Motor neuron (in vitro differentiated cells): ENCODE measurements at places on chromosomes 13 and 19.

DNA sequence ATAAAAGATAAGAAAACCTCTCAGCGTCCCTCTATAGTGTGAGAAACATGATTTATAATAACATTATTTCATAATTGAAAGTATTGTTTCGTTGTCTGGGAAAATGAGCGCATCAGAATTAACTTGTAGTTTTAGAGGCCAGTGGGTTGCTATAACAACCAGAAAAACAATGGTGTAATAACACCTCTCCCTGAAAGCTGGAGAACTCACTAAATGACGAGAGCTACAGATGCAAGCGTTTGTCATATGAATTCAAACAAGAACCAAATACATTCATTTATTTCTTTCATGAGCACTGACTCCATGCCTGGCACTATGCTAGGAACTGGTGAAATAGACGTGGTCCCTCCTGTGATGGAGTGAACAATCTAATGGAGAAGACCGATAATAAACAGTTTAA lies 16.3 kb downstream of the KBTBD7 start:
- no peak for ATAC-seq

- no peak for ATAC-seq
These were observed 643.3 kb downstream of the SLITRK5 start for GRCh38 chr13:88314496-88314895.

GRCh38 chr13:40163066-40164000 lies 503.1 kb downstream of the FOXO1 start:
- peak; percentile 9 for ATAC-seq

DNA sequence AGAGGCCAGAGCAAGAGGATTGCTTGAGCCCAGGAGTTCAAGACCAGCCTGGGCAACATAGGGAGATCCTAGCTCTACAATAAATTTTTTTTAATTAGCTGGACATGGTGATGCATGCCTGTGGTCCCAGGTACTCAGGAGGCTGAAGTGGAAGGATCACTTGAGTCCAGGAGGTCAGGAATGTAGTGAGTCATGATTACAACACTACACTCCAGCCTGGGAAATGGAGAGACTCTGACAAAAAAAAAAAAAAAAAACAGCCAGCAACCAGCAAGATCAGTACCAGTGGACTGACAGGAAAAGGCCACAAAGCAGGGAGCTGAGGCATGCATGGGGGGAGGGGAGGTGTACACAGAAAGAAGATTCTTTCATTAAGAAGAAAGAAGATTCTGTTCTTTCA lies 52.7 kb upstream of the RFXAP start:
- no peak for ATAC-seq

- no peak for ATAC-seq
These were observed 41.6 kb upstream of the ZNF14 start for GRCh38 chr19:19774354-19775033.

DNA sequence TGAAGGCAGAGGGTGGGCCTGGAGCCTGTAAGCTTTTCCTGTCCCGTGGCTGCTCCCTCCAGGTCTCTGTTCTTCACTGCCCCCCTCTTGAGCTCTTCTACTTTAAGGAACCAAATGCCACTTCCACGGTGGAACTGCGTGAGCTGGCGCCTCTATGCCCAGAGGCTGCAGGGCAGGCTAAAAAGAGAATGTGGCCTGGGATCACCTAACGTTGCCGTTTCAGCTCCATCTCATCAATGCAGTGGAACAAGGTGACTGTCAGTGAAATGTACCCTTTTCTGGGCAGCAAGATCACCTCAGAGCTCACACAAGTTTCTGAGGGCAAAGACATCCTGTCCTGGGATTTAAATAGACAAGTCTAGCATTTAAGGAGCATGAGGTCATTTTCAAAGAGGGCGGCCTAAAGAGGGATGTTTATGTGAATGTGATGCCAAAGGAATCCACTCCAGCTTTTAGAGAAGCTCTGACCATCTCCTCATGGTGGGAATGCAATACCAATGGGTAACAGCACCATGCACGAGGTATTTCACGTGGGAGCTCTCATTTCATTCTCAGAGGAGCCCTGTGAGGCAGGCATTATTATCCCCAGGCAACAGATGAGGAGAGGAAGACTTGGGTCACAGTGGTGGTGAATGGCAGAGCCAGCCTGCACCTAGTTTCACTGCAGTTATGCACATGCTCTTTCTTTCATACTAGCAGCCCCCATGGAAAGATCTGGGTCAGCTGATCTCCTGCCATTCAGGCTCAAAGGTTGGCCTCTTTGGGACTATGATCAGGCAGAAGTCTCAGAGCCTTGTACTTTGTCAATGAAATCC lies 39.3 kb downstream of the RGCC start:
- ATAC-seq = no peak
